Tibial nerve (tissue), 4 donors: ENCODE measurements at places on chromosomes 7 and 10. TPM values are rescaled to one million over a fixed set of nuclear protein-coding genes. Genes with fewer than 3 reads are reported as not detected.

GRCh38 chr10:113557903-113558321 lies 5.1 kb downstream of the HABP2 start:
- DNase-seq = no peak

DNA sequence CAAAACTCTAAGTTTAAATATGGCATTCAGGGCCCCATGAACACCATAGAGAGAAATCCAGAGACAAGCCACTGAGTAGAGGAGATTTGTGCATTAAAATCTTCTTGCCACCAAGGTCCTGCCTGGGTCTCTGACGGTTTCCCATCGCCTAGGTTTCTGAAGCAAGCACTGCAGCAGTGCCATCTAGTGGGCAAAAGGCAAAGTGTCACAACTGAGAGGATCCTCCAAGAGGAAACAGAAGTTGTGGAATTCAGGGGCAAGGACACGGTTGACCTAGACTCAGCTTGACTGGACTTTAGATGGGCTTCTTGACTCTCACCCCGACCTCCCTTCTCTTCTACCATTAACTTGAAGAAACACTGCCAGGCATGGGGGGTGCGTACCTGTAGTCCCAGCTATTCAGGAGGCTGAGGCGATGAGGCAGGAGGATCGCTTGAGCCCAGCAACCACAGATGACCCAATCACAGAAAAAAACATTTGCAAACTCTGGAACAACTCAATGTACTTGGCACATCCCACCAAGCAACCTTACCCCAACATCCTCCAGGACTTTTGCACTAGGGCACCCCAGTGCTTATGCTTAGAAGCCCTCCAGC lies 604.1 kb downstream of the GALNT17 start:
- DNase-seq = peak; percentile 48

DNA sequence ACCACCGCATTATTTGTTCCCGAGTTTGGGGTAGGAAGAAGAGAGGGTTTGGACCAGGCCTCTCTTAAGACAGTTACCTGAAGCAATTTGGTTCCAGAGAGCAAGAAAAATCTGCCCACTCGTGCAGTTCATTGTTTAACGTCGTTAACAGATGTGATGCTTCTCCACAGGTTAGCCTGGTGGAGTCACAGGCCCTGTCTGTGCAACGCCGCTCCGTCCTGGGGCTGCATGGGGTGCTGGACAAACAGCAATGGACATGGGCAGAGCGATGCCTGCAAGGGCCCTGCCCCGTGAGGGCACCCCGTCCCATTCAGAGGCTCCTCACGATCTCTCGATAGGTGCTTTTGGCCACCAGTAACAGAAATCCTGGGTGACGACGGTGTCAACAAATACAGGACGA lies 9.7 kb downstream of the FOXL3 start:
- DNase-seq = no peak

FZD1 gene
- total RNA-seq = 71.9 TPM

ARHGEF35 gene
- 2.1 TPM for total RNA-seq
